ENCODE measurements at places on chromosomes 11 and 22.
A peak's percentile ranks its signal among the peaks of the same experiment; 100 is the strongest.

- DNase-seq: no peak
Observed at GRCh38 chr11:127118811-127119210, 118.2 kb upstream of the KIRREL3 start.

- DNase-seq: no peak
Observed at GRCh38 chr22:38352436-38352835, 35.2 kb upstream of the CSNK1E start.

GRCh38 chr22:22061085-22062077 lies 78.8 kb upstream of the TOP3B start:
- no peak for DNase-seq

GRCh38 chr11:57515332-57516060 lies at the start of gene SLC43A1:
TSS of gene SLC43A1 (minus strand) at chr11:57515702. CDS start at chr11:57514111, 1,591 bp downstream.
- no peak for DNase-seq

DNA sequence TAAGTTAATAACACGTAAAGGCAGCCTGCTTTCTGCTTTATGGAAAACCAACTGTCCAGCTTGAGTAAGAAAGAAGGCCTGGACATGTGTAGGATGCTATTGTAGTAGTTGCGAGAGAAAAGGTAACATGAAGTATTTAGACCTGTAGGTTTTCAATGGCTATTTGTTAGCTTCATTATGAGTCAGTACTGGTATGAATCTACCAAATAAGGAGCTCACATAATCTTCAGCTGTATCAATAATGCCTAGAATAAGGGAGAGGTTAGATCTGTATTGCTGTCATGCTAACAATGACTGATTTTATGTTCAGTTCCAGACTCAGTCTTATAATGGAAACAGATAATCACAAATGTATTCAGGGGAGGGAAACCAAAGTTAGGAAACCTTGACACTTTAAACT lies 550.3 kb downstream of the CNTN5 start:
- DNase-seq: no peak

DNA sequence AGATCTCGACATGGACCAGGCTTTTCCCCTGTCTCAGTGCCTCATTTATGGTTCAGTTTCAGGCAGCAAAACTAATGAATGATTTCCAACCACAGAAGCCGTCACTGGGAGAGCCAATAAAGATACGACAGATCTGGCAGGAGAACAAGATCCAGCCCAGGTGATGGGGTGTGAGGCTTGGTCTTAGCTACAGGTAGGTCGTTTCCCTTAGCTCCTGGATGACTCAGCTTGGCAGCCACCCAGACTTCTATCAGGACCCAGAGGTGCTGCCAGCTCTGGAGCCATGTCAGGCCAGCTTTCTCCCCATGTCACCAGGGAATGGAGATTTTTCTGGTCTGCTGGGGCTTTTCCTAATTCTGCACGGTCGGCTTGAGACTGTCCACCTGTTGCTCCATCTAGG lies 36.3 kb upstream of the APOBEC3A start:
- no peak for DNase-seq

- no peak for DNase-seq
Observed at GRCh38 chr11:33533386-33534052, 167.1 kb downstream of the C11orf91 start.

DNA sequence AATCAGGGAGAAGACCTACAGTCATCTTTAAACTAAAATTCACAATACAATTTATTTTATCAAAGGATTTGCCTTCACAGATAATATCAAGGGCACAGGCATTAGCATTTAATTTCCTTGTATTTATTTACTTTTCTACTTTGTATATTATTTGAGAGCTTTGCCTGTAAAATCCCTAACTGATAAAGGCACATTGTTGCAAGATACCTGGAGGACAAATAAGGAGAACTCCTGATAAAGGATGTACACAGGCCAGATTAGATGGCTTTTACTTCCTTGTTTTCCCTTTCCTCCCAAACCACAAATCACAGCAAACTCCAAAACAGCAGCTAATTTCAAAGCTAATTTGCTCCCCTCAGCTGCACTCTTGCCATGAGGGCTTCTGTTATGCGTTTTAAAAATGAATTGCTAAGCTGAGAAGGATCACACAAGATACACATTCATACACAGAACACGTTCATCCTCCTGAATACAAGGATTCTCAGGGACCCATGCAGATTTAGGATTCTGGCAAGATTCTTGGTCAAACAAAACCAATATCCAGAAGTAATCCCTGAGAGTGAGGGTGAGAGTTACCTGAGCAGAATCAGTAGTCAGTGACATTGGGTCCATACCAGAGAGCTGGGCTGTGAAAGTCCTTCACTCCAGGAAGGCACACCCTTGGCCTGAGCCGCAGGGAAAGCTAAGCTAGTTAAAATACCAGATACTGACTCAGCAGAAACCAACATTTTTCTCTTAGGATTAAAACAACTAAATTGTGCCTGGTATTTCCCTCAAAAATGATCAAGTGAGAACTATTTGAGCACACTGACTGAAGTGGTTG lies 100.3 kb upstream of the CLPB start:
- no peak for DNase-seq

GRCh38 chr11:106086135-106086534 lies 8.7 kb downstream of the AASDHPPT start:
- DNase-seq: no peak

GRCh38 chr11:255176-255575 lies 18.4 kb downstream of the PSMD13 start:
- no peak for DNase-seq

- DNase-seq: peak; percentile 32
Observed at GRCh38 chr22:17258015-17258787, 39.0 kb upstream of the ADA2 start.

- no peak for DNase-seq
Observed at GRCh38 chr11:123200264-123200663, 5.2 kb upstream of the CLMP start.

- DNase-seq: no peak
Observed at GRCh38 chr11:15495462-15495861, 380.7 kb downstream of the INSC start.

GRCh38 chr11:15649371-15650104 lies 534.8 kb downstream of the INSC start:
- DNase-seq: no peak

- DNase-seq: no peak
Observed at GRCh38 chr11:123178186-123178585, 16.9 kb downstream of the CLMP start.

GRCh38 chr11:114479331-114479730 lies 40.1 kb downstream of the REXO2 start:
- no peak for DNase-seq

DNA sequence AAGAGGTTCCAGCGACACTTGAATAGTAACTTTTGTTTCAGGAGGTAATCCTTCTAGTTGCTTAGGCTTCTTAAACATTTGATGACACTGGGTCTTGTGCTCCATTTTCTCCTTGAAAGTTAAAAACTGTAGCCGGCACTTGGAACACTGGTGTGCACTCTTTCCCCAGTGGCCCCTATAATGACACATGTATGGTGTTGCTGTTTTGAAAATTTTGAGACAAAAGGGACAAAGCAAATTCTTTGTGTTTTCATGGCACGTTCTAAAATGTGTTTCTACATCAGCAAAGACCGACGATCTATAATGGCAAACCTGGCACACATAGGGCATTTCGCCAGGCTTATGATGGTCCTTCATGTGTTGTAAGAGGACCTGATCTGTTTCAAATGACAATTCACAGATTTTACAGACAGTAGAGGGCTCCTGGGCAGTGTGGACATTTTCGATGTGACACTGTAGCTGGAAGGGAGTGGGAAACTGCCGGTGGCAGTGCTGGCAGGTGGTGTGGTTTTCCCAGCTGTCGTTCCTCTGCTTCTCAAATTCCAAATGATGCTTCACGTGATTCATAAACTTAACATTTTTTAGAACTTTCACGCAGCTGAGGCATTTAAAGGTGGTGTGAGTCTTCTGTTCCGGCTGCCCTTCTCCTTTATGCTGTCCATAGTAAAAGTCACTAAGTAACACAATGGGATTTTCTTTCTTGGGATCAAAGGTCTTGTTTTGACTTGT lies 20.5 kb downstream of the ZNF280B start:
- no peak for DNase-seq

DNA sequence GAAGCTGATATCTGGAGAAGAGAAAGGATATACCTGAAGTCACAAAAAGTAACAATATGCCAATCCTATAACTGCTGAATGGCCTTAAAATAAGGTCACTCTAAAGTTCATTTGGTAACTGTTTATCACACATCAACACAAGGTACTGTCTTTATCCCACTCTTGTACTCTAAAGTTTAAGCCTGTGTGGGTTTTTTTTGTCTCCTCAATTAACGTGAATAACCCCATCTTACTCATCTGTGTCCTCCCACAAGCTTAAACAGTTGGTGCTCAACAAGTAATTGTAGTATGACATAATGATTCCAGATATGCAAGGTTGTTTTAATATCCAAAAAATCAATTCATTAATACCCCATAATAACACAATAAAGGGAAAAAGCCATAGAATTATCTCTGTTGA lies 42.1 kb downstream of the PAK1 start:
- DNase-seq: no peak

GRCh38 chr11:14237444-14237961 lies 121.5 kb downstream of the RRAS2 start:
- DNase-seq: no peak

- no peak for DNase-seq
Observed at GRCh38 chr11:107017433-107018218, 650 bp downstream of the GUCY1A2 start.

GRCh38 chr22:35930933-35931332 lies 97.7 kb downstream of the RBFOX2 start:
- no peak for DNase-seq

DNA sequence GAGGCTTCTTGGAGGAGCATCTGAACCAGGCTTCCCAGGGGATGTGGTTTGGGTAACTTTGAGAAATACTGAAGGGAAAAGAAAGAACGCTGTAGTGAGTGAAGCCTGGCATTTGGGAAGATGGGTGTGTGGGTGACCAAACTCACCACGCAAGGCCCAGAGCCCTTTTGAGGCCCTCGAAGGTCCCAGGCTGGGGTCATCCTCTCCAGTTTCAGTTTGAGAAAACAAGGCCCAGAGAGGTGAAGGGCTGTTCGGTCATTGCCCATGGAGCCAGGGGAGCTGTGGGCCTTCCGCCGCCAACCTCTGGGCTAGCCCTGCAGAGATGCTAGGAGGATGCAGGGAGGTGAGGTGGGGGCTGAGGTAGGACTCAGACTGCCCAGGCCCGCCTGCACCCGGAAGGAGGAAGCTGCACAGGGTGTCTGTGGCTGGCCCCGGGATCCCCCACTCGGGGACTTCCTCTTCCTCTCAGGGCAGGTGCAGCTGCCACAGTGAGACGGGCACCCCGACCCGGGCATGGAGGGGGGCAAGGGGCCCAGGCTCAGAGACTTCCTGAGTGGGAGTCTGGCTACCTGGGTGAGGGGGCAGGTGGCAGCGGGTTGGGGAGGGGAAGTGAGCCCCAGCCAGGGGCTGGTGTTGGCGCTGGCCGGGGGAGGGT lies at the start of gene CCDC88B:
Gene CCDC88B (plus strand): TSS at position 451 of the 655 bp plus-strand sequence. CDS start 63 bp downstream, at position 514.
- peak; percentile 73 for DNase-seq

- no peak for DNase-seq
Observed at GRCh38 chr11:117229931-117230285, 2.0 kb downstream of the PCSK7 start.

DNA sequence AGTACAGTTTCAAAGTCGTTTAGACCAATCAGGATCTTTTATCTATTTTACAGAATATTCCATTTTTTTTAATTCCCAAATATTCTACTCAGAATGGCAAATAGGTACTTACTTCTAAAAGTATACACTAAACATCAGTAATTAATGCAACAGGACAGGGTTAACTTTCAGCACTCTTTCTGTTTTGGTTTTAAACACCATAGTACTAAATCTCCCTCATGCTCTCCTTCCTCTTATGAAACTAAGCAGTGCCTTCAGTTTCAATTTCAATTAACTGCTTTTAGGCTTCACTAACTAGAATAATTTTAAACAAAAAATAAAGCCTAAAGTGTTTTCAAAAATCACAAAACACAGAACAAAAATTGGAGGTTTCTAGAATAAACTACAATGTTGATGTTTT lies 57.9 kb downstream of the NOX4 start:
- no peak for DNase-seq

DNA sequence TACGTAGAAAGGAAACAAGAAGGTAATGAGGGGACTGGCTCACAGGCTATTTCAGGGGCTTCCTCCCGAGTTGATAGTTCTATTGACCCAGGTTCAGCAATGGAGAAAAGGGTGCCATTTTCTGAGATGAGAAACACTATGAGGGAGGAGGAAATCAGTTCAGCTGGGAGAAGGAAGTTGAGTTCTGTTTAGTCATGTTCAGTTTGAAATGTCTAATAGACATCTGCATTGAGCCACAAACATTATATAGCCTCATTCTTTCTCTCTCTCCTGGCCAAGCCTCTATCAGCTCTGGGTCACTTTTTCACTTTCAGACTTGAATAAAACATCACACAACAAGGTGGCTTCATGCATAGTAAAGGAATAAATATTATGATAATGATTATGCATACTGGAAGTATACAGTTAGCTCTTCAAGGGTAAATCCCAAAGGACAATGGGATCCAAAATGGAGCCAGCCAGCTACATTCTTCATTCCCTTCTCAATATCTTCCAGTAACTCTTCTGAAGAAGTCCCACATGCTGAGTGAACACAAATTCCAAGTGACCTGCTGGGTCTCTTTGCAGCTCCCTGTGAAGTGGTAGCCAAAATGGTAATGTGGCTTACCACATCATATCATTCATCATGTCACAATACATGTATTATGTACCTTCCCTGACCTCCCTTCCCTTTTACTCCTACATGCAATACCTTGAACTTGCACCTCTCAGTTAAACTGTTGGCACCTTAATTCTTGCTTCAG lies 80.9 kb upstream of the CD44 start:
- no peak for DNase-seq

GRCh38 chr11:36460220-36460619 lies 49.9 kb downstream of the TRAF6 start:
- DNase-seq: no peak

- DNase-seq: no peak
Observed at GRCh38 chr11:45169310-45170072, 23.1 kb downstream of the PRDM11 start.

DNA sequence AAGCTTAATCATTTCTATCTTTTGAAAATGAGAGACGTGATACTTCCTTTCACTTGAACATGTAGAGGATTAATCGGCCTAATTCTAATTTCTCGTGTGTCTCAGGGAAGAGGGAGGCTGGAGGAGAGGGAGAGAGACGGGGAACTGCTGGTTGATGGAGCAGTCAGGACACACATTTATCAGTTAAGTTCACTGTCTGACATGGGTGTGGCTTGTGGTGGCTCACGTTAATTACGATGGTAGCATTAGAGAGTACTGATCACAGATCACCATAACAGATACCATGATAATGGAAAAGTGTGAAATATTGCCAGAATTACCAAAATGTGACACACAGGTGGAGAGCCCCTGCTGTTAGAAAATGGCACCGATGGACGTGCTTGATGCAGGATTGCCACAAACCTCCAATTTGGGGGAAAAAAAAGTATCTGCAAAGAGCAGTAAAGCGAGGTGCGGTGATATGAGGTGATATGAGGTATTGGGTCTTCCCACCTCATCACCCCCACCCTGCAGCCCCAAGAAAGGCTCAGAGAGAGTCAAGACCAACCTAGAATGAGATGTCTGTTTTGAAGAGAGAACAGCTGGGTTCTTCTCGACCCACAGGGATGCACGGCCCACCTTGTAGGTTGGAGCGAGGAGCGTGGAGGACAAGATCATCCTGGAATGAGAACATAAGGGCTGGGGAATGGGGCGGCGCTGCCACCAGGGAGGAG lies 19.7 kb downstream of the ZBED4 start:
- DNase-seq: no peak

- no peak for DNase-seq
Observed at GRCh38 chr22:25651332-25652085, 87.0 kb downstream of the GRK3 start.

- no peak for DNase-seq
Observed at GRCh38 chr11:62344210-62344609, 7.0 kb downstream of the ASRGL1 start.

GRCh38 chr11:14345668-14346067 lies 13.3 kb downstream of the RRAS2 start:
- no peak for DNase-seq
